ENCODE measurements at places on chromosomes 6 and 20.

DNA sequence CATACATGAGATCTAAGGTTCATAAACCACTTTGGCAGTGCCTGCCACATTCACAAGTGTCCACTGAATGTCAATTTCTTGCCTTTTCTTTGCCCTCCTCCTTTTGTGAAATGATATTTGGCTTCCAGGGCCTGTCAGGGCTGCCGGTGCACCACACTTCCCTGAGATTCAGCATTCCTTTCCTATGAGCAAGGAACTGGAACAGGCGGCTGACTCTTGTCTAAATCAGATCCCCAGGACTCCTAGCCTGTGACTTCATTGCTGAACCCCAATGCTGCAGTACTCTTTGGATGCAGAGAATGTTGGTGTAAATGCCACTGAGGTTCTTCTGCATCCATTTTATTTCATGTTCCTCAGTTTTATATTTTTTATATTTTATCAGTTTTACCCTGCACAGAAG is 172.2 kb downstream of the ARID1B start:
- DNase-seq = peak; percentile 32

GRCh38 chr6:73803562-73804241 is 107.7 kb downstream of the CD109 start:
- DNase-seq = peak; percentile 89

DNA sequence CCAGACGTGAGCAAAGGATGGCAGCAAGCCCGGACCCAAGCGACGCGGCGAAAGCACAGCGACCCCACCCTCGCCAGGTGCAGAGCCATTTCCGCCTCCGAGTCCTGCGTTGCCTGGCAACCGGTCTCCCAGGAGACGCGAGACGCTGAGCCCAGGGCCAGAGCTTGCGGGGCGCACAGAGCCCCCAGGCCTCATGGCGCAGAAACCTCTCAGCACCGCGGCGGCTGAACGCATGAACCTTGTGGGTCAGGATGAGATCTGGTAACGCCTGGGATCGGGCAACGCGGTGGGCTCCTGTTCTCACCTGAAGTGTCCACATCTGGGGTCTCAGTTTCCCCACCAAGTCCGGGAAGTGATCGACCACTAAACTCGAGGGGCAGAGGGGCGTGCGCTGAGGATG is 77.7 kb downstream of the ANKRD60 start:
- DNase-seq = peak; percentile 37

- DNase-seq = no peak
Measured at GRCh38 chr20:46322641-46323040, 14.3 kb upstream of the CDH22 start.

GRCh38 chr20:3473944-3474343 is 3.1 kb downstream of the ATRN start:
- no peak for DNase-seq

DNA sequence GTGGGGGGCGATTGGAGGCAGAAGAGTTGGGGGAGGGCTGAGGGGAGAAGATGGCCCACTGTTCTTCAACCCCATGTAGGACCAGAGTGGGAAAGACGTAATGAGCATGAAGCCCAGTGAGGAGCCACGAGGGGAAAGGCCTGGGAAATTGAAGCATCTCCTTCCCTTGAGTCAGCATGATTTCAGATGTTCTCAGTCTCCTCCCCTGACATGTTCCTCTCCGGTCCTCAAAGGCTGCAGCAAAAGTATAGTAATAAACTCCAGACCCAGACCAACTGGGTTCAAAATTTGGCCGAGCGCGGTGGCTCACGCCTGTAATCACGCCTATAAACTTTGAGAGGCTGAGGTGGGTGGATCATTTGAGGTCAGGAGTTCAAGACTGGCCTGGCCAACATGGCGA is 1.9 kb upstream of the NFKBIE start:
- no peak for DNase-seq

DNA sequence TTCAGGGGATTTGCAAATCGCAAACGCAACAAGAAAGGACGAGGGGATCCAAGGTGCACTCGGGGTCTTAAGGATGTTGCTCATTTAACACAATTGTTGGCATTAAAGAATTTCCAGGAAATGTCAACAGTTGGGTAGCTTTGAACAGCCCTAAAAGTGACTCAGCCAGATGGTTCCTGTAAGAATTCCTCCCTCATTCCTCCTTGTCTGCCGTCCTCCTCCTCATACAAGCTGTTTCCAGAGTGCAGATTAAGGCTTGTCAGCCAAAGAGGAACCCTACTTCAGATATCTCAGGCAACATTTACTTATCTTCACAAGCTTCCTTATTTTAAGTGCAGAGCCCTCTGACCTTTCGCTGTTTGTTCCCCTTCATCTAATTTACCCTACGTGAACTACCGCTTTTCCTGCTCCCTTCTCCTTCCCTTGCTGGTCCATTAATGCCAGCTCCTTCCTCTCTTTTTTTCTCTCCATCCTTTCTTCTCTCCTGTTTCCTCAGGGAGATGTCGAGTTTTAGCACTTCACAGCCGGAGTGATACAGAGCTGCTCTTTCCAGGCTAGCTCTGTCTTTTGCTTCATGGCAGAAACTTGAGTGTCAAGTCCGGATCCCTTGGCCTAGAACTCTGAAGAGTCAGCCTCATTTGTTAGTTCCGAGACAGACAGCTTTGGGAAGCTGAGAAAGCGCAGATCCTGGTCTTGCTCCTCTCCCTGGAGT is 26.1 kb upstream of the TBC1D7 start:
- no peak for DNase-seq

GRCh38 chr6:75498862-75499261 is 5.3 kb upstream of the FILIP1 start:
- no peak for DNase-seq

- no peak for DNase-seq
Measured at GRCh38 chr6:126002755-126003679, 16.7 kb downstream of the TRMT11 start.

- DNase-seq = no peak
Measured at GRCh38 chr6:150336299-150336698, 32.5 kb upstream of the IYD start.

GRCh38 chr6:47484616-47485015 is 7.0 kb downstream of the CD2AP start:
- no peak for DNase-seq

DNA sequence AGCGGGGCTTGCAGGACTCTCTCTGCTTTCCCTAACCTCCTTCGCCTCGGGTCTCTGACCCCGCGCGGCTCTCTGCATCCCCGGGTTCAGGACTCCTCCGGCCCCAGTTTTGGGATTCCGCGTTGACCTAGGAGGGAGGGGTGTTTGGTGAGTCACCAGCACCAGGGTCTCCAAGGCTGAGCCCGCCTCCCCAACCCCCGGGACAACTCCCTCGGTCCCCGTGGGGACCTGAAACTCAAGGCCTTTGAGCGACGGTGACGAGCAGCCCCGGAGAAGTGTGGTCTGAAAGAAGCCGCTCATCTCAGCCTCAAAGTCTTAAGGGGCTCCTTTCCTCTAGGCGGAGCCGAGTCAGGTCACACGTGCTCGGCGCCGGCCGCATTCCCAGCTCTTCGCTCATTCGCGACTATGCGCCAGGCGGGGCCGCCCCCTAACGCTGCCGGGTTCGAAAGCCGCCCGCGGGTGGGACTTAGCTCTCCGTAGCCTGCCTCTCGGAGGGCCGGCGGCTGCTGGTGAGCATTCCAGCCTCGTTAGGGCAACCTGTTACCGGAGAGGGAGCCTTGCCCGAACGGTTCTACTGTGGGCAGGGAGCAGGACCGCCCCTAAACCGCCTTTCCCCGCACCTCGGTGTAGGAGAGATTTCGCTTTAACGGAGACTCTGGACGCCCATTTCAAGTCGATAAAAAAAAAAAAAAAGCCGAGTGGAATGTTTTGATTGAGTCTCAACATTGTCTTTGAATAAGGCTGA is 3.0 kb upstream of the PRDM13 start:
- no peak for DNase-seq

DNA sequence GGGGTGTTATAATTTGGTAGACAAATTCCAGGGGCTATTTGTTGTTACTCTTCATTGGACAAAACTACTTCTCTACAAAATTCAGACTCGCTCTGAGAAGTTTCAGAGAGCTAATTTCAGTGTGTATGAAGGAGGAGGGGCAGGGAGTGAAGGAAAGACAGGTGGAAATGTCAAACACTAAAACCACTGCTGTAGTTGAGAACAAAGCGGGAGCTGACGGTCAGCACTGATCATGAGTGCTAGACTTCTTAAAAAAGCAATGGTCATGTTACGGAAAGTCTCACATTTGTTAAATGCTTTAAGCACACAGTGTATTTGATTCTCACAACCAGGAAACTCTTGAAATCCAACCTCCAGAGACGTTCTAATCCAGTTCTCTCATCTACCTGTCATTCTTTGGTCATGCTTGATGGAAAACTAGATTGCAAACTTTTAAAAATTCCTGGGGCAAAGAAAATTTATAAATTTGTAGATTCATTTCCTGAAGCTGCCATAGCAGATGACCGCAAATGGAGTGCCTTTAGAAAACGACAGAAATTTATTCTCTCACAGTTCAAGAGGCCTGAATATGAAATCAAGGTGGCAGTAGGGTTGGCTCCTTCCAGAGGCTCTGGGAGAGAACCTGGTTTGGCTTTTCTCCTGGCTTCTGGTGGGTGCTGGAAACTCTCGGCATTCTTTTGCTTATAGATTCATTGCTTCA is 100.7 kb upstream of the CARMIL1 start:
- DNase-seq = no peak

DNA sequence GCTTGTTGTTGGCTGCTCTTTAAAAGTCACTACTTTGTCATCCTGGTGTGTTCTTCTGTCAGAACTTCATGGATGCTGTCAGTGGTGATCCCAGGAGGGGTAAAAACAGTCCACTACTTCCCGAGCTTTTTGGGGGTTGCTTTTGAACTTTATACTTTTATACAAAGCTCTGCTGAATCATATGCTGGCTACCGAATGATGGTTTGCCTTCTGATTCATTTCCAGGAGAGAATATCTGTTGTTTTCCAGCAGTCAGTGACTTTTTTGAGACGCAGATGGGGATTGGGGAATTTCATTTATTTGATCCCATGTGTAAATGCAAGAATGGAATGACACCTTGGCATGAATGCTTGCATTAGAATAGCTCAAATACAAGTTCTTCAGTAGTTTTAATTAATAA is 32.7 kb upstream of the COL10A1 start:
- no peak for DNase-seq

- no peak for DNase-seq
Measured at GRCh38 chr20:41248368-41249024, 69.0 kb downstream of the ZHX3 start.

DNA sequence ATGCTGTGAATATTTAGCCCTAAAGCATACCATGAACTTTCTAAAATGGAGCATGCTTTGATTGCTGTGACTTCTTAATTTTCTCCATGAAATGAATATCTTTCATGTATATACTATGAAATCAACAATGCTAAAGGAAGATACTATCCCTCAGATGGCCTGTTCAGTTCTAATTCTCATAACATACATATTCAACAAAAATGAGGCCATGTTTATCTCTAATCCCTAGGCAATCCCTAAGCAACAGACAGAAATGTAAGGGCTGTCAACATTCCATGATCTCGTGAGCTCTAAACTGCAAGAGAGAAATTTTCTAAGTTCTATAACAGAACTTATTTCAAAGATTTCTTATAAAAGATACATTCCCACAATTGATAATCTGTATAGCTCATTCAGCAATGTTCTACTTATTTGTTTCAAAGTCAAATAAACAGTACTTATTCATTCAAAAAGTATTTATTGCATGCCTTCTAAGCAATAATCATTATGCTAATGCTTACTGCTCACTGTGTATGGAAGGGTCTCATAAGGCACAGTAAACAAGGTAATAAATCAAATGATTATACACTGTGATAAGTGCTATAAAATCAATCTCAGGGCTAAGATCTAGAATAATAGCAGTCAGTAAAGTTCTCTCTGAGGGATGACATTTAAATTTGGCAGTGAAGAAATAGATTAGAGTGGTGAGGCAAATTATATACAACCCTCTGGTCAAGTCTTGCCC is 492.9 kb downstream of the PHF3 start:
- no peak for DNase-seq

- DNase-seq = no peak
Measured at GRCh38 chr20:25049261-25050060, 8.5 kb downstream of the ACSS1 start.

DNA sequence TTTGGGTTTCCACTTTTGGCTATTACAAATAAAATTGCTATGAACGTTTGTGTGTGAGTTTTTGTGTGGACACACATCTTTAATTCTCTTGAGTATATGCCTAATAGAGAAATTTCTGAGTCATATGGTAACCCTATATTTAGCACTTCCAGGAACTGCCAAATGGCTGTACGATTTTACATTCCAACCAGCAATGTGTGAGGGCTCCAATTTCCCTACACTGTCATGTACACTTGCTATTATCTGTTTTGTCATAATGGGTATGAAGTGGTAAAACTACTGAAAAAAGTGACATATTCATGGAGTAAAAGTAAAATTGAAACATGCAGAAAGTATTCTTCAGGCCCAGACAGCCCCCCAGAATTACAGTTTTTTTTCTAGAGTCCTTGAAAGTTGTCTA is 59.6 kb upstream of the ESR1 start:
- DNase-seq = no peak

DNA sequence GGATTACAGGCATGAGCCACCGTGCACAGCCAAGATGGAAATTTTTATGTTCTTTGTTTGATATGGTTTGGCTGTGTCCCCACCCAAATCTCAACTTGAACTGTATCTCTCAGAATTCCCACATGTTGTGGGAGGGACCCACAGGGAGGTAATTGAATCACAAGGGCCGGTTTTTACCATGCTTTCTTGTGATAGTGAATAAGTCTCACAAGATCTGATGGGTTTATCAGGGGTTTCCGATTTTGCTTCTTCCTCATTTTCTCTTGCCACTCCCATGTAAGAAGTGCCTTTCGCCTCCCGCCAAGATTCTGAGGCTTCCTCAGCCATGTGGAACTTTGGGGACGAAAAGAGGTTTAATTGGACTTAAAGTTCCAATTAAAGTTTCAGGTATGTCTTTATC is 14.6 kb downstream of the EEF1A1 start:
- DNase-seq = no peak

- DNase-seq = no peak
Measured at GRCh38 chr20:1278993-1279392, 12.9 kb downstream of the SNPH start.

GRCh38 chr20:63290677-63291472 is 2.1 kb upstream of the COL20A1 start:
- DNase-seq = peak; percentile 64

DNA sequence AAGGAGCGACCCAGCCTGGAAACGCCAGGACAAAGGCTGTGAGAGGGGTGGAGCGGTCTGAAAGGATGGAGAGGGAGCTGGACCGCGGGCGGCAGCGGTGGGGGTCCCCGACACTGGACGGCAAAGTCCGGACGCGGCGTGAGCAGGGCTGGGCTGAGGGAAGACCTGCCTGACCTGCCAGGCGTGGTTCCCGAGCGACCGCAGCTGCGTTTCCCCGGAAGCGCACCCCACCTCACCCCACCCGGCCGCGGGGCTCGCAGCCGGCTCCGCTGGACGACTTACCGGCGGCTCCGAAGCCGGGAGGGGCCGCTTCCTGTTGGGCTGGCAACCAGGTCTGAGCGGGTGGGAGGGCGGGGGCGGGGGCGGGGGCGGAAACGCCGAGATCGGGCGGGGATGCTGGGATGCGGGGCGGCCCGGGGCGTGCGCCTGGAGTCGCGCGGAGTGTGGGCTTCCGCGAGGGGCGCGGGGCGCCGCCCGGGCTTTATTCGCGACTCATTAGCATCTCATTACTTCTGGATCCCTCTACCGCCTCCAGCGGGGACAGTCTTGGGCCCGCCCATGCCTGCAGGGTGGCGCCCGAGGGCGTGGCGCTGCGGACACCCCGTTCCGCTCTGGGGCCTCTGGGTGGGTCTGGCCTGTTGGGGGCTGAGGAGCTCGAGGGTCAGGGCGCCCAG is at the start of gene MICAL1:
Gene MICAL1 (minus strand): TSS at position 336 of the 674 bp plus-strand sequence. CDS start 1,576 bp downstream, outside the sequence.
- peak; percentile 70 for DNase-seq

Measured in SJCRH30 (cell line).